Keratinocyte (primary cell): ENCODE measurements at places on chromosomes 7 and 10.

DNA sequence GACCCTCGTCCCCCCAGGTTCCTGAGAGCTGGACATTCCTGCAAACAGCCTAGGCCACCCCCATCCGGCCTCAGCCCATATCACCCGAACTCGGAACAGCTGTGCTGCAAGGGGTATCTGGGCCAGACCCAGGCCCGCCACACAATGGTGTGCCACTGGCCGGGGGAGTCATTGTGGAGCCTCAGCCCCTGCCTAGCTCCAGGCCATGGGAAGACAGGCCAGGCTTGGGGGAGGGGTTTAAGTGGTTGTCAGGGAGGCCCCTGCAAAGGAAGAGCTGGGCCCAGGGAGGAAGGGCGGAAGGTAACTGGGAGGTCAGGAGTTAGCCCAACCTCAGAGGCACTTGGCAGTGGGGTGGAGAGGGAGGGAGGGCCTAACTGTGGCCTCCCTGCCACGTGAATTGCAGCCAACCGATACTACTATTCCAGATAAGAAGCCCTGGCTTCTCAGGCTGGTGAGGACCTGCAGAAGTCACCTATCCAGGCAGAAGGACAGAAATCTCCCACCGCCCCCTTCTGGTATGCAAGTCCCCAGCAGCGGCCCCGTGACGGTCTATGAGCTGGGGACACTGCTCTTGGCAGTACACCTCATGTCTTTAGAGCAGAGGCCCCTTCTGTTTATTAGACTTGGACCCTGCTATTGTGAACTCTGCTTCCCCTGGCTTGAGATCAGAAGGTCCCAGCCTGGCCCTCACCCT is 26.8 kb downstream of the VSIR start:
- H3K4me3 ChIP-seq: no peak overlapping the region
- no peaks in the 10 kb centered on the region for H3K36me3 ChIP-seq
- no peaks in the 10 kb centered on the region for H3K27me3 ChIP-seq
- no peak for DNase-seq

- no peak overlapping the region for H3K27ac ChIP-seq
- no peaks in the 10 kb centered on the region for H3K36me3 ChIP-seq
Measured at GRCh38 chr7:17622451-17622850, 317.8 kb downstream of the SNX13 start.

GRCh38 chr10:102652170-102652916 is 8.1 kb downstream of the TRIM8 start:
- no peak overlapping the region for H3K4me3 ChIP-seq
- DNase-seq: no peak
- no peak overlapping the region for H3K27ac ChIP-seq
- H3K4me1 ChIP-seq: peaks cover 23% of the 10 kb centered on the region
- peaks cover 33% of the 10 kb centered on the region for H3K36me3 ChIP-seq

DNA sequence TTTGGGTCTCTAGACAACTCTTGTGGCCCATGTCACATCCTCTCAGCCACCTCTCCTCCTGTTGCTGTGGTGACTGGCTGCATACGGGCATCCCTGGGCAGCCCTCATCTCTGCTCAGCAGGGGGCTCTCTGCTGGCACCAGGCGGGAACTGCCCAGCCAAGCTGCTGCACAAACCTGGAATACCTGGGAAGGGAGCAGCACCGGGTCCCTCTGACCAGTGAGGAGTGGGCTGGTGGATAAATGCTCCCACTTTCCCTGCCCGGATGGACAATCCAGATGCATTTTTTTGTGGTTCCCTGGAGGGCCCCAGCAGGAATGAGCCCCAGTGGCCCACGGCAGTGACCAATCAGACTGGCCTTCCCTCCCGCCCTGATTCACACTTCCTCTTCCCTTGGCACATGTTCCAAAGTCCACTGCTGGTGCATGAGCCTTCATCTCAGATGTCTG is 21.9 kb downstream of the GRID1 start:
- DNase-seq: no peak
- H3K27me3 ChIP-seq: peaks cover 5% of the 10 kb centered on the region
- H3K27ac ChIP-seq: no peak overlapping the region
- H3K36me3 ChIP-seq: no peaks in the 10 kb centered on the region
- H3K4me3 ChIP-seq: no peak overlapping the region
- peaks cover 4% of the 10 kb centered on the region for H3K4me1 ChIP-seq
